ENCODE measurements at places on chromosomes 3 and 15. TPM values are rescaled to one million over a fixed set of nuclear protein-coding genes. Genes with fewer than 3 reads are reported as not detected.

TNK2 gene
- total RNA-seq: 54.2 TPM

UROC1 gene
- total RNA-seq: not detected

PLSCR4 gene
- not detected for total RNA-seq

CEP70 gene
- total RNA-seq: 9.3 TPM

SEMA6D gene
- not detected for total RNA-seq

DNA sequence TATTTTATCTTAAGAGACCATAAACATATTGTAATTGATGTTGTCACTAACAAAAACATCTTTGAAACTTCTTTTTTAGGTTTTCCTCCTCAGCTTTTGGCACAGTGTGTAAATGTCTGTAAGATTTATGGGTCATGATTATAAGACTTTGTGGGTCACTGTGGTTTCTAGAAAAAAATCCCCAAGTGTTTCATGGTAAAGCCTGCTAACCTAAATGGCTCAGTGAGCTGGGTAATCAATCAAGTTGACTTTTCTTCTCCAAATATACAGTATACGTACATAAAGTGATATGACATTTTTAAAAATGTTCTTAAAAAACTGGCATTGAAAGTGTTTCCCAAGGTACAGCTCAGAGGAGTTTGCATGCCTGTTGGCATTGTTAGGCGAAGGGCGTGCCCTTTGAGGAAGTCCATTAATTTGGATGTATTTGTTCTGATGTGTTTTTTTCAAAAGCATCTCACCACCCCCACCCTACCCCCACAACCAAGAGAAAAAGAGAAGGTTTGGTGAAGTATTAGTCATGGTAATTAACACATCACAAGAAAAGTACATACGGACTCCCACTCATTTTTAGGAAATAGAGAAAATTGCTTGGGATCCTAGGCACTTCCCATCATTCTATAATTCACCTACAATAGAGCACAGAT lies 385.4 kb upstream of the LRRC3B start:
- H3K4me1 ChIP-seq: no peaks in the 10 kb centered on the region
- H3K36me3 ChIP-seq: no peaks in the 10 kb centered on the region
- DNase-seq: no peak
- no peaks in the 10 kb centered on the region for H3K27me3 ChIP-seq
- H3K4me3 ChIP-seq: no peak overlapping the region

GRCh38 chr3:189235214-189235613 lies 63.4 kb downstream of the TPRG1 start:
- DNase-seq: no peak
- no peak overlapping the region for H3K4me3 ChIP-seq
- no peaks in the 10 kb centered on the region for H3K36me3 ChIP-seq
- peaks cover 25% of the 10 kb centered on the region for H3K4me1 ChIP-seq
- peak overlapping the region; percentile 27 for H3K27ac ChIP-seq
- peaks cover 2% of the 10 kb centered on the region for H3K27me3 ChIP-seq

GRCh38 chr3:37494216-37494615 lies 319.8 kb upstream of the LRRFIP2 start:
- H3K27ac ChIP-seq: no peak overlapping the region
- no peaks in the 10 kb centered on the region for H3K36me3 ChIP-seq
- no peak for DNase-seq
- H3K27me3 ChIP-seq: peaks cover 15% of the 10 kb centered on the region
- no peaks in the 10 kb centered on the region for H3K4me1 ChIP-seq
- H3K4me3 ChIP-seq: no peak overlapping the region

DNA sequence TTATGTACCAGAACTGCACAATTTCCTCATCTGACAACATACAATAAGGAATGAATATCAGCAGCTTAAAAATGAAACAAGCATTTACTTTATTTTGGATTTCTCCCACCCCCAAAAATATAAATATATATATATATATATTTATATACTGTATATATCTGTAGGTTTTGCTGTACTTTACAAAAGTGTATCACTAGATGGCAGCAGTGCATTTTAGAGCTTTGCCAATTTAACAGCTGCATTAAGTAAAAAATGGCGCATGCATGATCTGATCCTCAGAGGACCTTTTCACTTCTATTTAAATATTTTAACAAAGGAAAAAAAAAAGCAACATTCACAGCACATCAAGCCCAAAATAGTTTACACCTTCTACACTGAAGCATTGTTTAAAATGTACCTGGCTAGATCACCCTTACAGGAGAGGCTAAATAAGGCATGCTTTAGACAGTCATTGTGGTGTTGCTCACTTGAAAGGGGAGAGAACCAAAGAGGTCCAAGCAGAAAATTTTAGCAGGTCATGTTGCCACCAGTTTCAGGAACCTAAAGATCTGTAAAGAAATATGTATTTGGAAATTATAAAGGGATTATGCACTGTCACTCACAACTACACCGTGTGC lies 72.6 kb downstream of the NPTN start:
- no peak for DNase-seq
- no peaks in the 10 kb centered on the region for H3K27me3 ChIP-seq
- no peaks in the 10 kb centered on the region for H3K4me1 ChIP-seq
- H3K4me3 ChIP-seq: no peak overlapping the region

- no peaks in the 10 kb centered on the region for H3K27me3 ChIP-seq
- no peak overlapping the region for H3K27ac ChIP-seq
Observed at GRCh38 chr3:117589454-117589853, 879.9 kb downstream of the TUSC7 start.

DNA sequence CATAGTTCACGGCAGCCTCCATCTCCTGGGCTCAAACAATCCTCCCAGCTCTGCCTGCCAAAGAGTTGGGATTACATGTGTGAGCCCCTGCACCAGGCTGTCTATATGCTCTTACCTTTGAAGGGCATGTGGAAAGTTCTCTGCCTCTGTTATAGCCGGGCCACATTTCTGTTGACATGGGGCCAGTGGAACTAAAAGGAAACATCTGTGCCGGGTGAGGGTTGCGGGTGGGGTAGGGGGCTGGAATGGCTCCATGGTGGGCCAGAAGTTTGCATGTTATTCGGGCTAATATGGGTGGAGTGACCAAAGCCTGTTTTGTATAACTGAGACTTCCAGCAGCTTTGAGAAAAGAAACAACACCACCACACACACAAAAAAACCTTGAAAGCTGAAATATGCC lies 8.3 kb upstream of the CLEC3B start:
- H3K27ac ChIP-seq: no peak overlapping the region
- DNase-seq: no peak
- no peak overlapping the region for H3K4me3 ChIP-seq
- peaks cover 13% of the 10 kb centered on the region for H3K4me1 ChIP-seq
- no peaks in the 10 kb centered on the region for H3K27me3 ChIP-seq
- H3K36me3 ChIP-seq: peaks cover 5% of the 10 kb centered on the region

GRCh38 chr15:55937040-55937439 lies 56.4 kb downstream of the NEDD4 start:
- H3K4me1 ChIP-seq: no peaks in the 10 kb centered on the region
- no peaks in the 10 kb centered on the region for H3K27me3 ChIP-seq
- no peak for DNase-seq
- H3K27ac ChIP-seq: no peak overlapping the region

All from activated CD4-positive, alpha-beta T cell treated with anti-CD3 and anti-CD28 coated beads for 36 hours (primary cell).